ENCODE measurements at places on chromosomes 7 and 10. TPM values are rescaled to one million over a fixed set of nuclear protein-coding genes. Genes with fewer than 3 reads are reported as not detected.

- no peak overlapping the region for H3K27ac ChIP-seq
- H3K27me3 ChIP-seq: peaks cover 2% of the 10 kb centered on the region
- no peak for DNase-seq
- H3K4me3 ChIP-seq: no peak overlapping the region
- H3K36me3 ChIP-seq: no peaks in the 10 kb centered on the region
Observed at GRCh38 chr7:102279537-102280400, 6.9 kb upstream of the SH2B2 start.

RSBN1L gene
- 9.6 TPM for polyA plus RNA-seq

HILPDA gene
- 41.6 TPM for polyA plus RNA-seq

DNA sequence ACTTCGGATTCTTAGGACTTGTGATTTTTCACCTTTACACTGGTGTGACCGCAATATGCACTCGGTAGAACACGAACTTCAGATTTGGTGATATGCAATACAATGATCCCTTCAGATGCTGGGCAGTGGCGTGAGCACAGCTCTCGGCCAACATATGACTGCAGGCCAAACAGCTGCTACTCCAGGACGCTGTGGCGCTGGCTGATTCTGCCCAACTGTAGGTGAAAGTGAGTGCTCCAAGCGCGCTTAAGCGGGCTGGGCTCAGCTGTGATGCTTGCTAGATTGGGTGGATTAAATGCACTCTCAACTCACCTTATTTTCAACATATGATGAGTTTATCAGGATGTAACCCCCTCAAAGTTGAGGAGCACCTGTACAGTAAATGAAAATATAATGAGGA lies 137.6 kb upstream of the RET start:
- no peak for DNase-seq
- H3K4me1 ChIP-seq: no peaks in the 10 kb centered on the region
- no peak overlapping the region for H3K27ac ChIP-seq
- no peaks in the 10 kb centered on the region for H3K36me3 ChIP-seq
- peaks cover 3% of the 10 kb centered on the region for H3K27me3 ChIP-seq

DNA sequence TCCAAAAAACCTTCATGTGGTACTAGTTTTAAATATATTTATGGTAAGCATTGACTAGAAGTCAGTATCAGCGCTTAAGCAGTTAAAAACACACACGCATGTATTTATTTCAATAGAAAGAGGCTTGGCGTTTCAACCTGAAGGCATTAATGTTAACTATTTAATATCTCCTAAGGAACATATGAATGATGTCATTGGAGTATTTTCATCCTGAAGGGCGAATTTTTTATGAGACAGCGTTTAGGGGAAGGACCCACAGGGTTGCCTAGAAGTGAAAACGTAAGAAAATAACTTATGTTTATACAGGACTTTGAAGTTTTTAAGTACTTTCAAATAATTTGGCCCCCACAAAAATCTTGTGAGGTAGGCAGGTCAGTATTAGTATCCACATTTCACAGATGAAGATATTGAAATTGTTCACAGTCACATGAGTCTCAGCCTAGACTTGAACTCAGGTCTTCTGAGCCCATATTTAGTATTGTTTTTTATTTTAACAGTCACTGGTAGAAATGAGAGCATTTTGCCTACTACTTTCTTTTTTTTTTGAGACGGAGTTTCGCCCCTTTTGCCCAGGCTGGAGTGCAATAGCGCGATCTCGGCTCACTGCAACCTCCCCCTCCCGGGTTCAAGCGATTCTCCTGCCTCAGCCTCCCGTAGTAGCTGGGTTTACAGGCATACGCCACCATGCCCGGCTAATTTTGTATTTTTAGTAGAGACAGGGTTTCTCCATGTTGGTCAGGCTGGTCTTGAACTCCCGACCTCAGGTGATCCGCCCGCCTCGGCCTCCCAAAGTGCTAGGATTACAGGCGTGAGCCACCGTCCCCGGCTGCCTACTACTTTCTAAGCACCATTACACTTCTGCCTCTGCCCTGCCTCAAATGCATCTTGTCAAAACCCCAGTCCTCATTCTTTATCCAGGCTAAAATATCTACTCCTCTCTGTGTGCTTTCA lies 1.8 kb downstream of the SLK start:
- no peaks in the 10 kb centered on the region for H3K27me3 ChIP-seq
- H3K36me3 ChIP-seq: no peaks in the 10 kb centered on the region
- DNase-seq: no peak

- H3K36me3 ChIP-seq: no peaks in the 10 kb centered on the region
- no peak overlapping the region for H3K27ac ChIP-seq
- H3K4me3 ChIP-seq: no peak overlapping the region
- H3K27me3 ChIP-seq: no peaks in the 10 kb centered on the region
- no peaks in the 10 kb centered on the region for H3K4me1 ChIP-seq
Observed at GRCh38 chr7:142357953-142358520, 100.2 kb upstream of the PRSS58 start.

DNA sequence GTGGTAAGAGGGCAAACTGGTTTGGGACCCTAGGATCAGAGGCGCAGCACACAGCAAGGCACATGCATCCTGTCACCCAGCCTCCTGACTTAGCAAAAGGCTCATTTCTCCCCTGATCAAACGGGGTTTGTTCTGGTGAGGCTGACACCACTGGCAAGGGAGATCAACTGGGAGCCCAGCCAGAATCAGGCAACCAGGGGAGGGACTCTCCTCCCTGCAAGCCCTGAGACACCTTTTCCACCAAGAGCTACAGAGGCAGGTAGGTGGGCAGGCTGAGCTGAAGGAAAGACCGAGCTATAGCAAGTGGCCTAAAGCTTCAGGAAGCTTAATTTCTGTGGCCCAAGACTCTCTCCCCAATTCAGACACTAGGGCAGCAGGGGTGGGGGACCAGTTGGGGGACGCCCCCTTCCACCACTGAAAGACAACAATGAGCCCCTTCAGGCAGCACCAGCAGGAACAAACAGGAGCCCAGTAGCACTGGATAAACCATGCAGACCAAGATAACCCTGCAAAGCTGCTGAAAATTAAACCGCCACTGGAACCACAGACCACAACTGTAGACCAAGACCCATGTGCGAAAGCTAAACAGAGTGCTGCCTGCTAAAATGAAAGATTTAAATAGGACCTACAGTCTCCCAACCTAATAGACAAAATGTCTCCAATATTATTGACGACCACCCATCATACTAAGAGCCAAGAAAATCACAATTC lies 27.1 kb upstream of the SAR1A start:
- no peaks in the 10 kb centered on the region for H3K27me3 ChIP-seq
- H3K4me1 ChIP-seq: peaks cover 17% of the 10 kb centered on the region
- H3K27ac ChIP-seq: no peak overlapping the region
- peaks cover 10% of the 10 kb centered on the region for H3K36me3 ChIP-seq
- no peak for DNase-seq

DNA sequence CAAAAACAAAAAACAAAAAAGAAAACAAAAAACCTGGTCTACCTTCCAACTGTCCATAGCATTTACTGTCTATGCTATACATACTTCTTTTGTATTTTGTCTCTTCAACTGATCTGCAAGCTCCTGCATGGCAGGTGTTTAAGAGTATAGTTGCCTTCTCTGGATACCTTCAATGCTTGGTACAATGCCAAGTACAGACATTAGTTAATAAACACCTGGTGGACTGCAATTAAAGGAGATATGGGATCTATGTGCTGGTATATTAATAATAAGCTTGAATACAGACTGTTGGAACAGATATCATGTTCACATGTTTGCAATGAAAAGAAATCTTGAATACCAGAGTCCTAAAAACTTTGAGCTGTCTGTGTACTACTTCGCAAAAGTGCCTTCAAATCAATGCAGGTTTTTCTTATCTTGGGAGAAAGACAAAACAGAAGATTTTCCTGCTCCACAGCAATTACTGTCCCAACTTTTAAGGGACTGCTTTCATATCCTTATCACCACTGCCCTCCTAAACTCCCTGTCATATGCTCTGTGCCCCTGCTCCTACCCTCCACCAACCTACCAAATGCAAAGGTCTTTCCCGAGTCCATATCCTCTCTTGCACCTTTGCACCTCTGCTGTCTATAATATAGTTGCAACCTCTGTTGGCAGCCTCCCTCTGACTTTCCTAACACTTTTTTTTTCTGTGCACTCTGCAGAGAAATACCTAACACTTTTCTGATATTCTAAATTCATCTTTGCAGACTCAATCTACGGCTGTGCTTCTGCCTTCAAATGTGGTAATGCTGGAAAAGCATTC lies 85.1 kb downstream of the DNMBP start:
- peaks cover 47% of the 10 kb centered on the region for H3K4me1 ChIP-seq
- H3K36me3 ChIP-seq: no peaks in the 10 kb centered on the region
- no peaks in the 10 kb centered on the region for H3K27me3 ChIP-seq
- no peak overlapping the region for H3K27ac ChIP-seq

DNA sequence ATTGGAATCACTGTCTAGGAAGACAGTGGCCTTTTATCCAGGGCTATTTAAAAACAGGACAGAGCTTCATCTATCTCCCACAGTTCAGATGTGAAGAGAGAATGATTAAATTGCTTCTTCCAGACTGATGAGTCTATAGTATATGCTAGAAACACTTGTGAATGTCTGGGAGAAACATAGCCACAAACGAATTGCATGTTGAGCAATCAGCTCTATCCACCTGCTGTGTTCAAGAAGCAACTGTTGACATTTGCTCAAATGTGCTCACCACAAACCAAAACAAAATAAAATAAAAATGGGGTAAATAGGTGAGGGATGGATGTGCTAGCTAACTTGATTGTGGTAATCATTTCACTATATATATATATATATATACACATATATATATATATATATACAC lies 195.1 kb downstream of the HECW1 start:
- peaks cover 5% of the 10 kb centered on the region for H3K4me1 ChIP-seq
- H3K4me3 ChIP-seq: no peak overlapping the region
- H3K27me3 ChIP-seq: no peaks in the 10 kb centered on the region
- no peak for DNase-seq
- H3K27ac ChIP-seq: no peak overlapping the region
- no peaks in the 10 kb centered on the region for H3K36me3 ChIP-seq

All from keratinocyte (primary cell).